BJ (cell line): ENCODE measurements at places on chromosomes 13 and 19. TPM values are rescaled to one million over a fixed set of nuclear protein-coding genes. Genes with fewer than 3 reads are reported as not detected.

The ZNF681 gene
- polyA plus RNA-seq = 0.04 and 0.10 TPM in 2 replicates

The CALR3 gene
- polyA plus RNA-seq = not detected in 2 replicates

The ZNF600 gene
- 3.0 and 3.6 TPM in 2 replicates for polyA plus RNA-seq

The CPT1C gene
- polyA plus RNA-seq = 26.0 and 45.9 TPM in 2 replicates

The TEX26 gene
- polyA plus RNA-seq = not detected in 2 replicates

DNA sequence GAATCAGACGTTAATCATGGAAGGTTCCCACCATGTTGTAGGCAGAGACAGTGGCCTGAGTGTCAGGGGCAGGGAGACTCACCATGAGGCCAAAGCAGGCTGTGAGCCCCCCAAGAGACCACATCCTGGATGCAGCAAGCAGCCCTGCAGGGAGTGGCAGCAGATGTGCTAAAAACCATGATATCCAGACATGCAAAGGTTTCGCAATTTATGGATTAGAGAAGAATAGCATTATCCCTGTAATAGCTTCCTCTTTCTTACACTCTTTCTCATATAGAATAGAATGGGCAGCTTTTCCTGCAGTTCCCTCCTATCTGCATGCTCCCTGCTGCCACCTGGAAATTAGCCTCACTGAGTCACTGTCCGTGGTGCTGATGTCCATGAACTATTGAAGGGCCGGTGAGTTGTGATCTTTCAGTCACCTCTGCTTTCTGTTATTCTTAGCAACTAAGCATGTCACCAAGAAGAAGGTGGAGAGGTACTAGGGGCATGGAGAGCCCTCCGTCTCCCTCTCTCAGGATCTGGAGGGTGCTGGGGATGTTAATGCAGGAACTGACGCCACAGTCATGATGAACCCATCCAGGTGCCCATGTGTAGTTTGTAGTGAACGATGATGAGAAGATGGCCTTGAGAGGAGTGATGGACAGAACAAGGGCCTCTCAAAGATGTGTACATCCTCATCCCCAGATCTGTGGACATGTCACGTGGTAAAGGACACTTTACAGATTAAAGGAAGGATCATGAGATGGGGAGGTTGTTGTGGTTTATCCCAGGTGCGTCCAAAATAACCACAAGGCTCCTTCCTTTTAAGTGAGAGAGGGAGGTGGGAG, 9.9 kb downstream of the CEACAM4 start:
- no peak for DNase-seq

- no peak for DNase-seq
Measured at GRCh38 chr13:78437781-78438180, 165.6 kb downstream of the POU4F1 start.

DNA sequence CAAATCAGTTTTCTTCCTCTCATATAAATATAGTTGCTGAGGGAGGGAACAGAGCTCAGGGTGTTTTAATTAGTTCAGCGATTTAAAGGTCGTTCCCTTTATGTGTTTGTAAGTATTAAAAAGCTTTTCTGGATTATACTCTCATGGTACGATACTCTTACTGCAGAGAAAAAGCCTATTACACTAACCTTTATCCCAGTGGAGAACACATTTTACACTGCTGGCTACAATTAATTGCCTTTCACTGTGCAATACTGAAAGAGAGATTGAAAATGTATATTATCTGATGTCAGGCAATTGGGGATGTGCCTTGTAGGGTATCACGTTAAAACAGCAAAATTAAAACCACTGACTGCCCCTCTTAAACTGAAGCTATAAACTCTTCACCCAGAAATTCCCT, 526.9 kb upstream of the SGCG start:
- DNase-seq = no peak

GRCh38 chr19:17482877-17483604, 12.7 kb downstream of the SLC27A1 start:
- no peak for DNase-seq

- DNase-seq = no peak
Measured at GRCh38 chr19:1970003-1970805, 29.2 kb downstream of the CSNK1G2 start.

The LAIR1 gene
- polyA plus RNA-seq = not detected in 2 replicates

GRCh38 chr13:39601636-39602035, 1.4 kb downstream of the LHFPL6 start:
- no peak for DNase-seq

GRCh38 chr13:83815598-83815997, 66.7 kb downstream of the SLITRK1 start:
- no peak for DNase-seq

The NAA16 gene
- polyA plus RNA-seq = 4.8 and 9.1 TPM in 2 replicates

The FGF9 gene
- 0.10 TPM in 1 of 2 replicates, not detected in the other for polyA plus RNA-seq

The CGB2 gene
- not detected in 2 replicates for polyA plus RNA-seq

- no peak for DNase-seq
Measured at GRCh38 chr19:33219261-33219815, 6.3 kb downstream of the SLC7A10 start.

GRCh38 chr19:46031781-46032596, 8.8 kb downstream of the IGFL4 start:
- DNase-seq = no peak

DNA sequence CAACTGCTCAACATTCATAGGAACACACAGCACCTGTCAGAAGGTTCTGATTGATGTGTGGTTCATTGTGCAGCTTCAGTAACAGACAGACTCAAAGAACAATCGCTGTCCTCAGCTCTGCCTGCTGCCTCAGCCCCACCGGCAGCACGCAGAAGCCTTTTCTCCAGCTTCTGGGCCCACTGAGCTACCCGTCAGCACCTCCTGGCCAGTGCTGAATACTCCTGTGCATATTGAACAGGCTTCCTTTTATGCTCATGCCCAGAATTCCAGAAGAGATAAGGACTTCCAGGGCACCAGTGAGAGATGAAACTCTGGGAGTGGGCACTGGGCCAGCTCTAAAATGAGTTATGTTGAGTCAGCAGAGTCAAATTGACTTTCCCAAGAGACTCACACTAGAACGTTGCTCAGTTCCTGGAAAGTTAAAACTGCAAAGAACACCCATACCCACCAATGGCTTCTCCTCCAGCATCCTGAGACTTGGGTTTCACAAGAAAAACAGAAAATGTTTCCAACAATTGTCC, 119.3 kb downstream of the COL4A1 start:
- no peak for DNase-seq

- no peak for DNase-seq
Measured at GRCh38 chr13:112443191-112443994, 67.2 kb downstream of the SPACA7 start.

The YJEFN3 gene
- polyA plus RNA-seq = 0.94 and 1.1 TPM in 2 replicates
